Activated naive CD8-positive, alpha-beta T cell treated with anti-CD3 and anti-CD28 coated beads, Interleukin-2, amount 10 ng/mL, durations not matched to agents 7 days and 5 days (primary cell): ENCODE measurements at places on chromosomes 6 and 20. TPM values are rescaled to one million over a fixed set of nuclear protein-coding genes. Genes with fewer than 3 reads are reported as not detected.

The CYP39A1 gene
- total RNA-seq, result not detected

The PBOV1 gene
- not detected for total RNA-seq

The MYB gene
- total RNA-seq, result 8.8 TPM

- no peak overlapping the region for H3K27ac ChIP-seq
- H3K4me1 ChIP-seq, result peaks cover 3% of the 10 kb centered on the region
- H3K4me3 ChIP-seq, result no peak overlapping the region
- H3K27me3 ChIP-seq, result peaks cover 15% of the 10 kb centered on the region
Measured at GRCh38 chr6:170099387-170099786, 191.5 kb downstream of the DLL1 start.

The HRH3 gene
- total RNA-seq, result not detected

The LRRC73 gene
- total RNA-seq, result 0.37 TPM

The HLA-DRA gene
- total RNA-seq, result 26.1 TPM
